ENCODE measurements at places on chromosomes 6 and 20. TPM values are rescaled to one million over a fixed set of nuclear protein-coding genes. Genes with fewer than 3 reads are reported as not detected.

- DNase-seq, result no peak
Observed at GRCh38 chr6:158568549-158568948, 8.7 kb downstream of the TMEM181 start.

The LAMA2 gene
- 85.0 TPM for polyA plus RNA-seq

The VWA7 gene
- 6.2 TPM for polyA plus RNA-seq

The RIMS4 gene
- polyA plus RNA-seq, result 0.06 TPM
